RPMI7951 (cell line): ENCODE measurements at places on chromosomes 2 and 18.

GRCh38 chr2:68764041-68764805, 29.6 kb downstream of the ARHGAP25 start:
- DNase-seq: no peak

GRCh38 chr18:25799231-25799630, 291.2 kb downstream of the SS18 start:
- DNase-seq: no peak

GRCh38 chr18:53739700-53740099, 484.8 kb downstream of the MBD2 start:
- DNase-seq: no peak

- peak; percentile 19 for DNase-seq
Measured at GRCh38 chr2:13002536-13003331, 286.0 kb downstream of the TRIB2 start.

DNA sequence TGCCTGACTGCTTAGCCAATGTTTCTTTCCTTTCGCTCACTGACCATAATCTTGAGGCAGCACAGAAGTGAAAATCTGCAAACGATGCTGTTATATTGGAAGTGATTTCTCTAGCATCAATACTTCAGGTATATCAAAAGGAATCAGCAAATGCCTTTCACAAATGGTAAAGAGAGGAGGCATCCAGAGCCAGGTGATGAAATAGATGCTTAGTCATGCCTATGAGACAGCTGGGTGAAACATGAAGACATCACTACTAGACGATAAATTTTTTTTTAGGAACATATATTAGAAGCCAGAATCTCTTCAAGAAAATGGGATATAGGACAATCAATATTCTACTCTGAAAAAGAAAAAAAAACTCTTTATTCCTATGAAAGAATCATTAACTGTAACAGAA, 249.2 kb upstream of the SLC39A10 start:
- DNase-seq: peak; percentile 58

DNA sequence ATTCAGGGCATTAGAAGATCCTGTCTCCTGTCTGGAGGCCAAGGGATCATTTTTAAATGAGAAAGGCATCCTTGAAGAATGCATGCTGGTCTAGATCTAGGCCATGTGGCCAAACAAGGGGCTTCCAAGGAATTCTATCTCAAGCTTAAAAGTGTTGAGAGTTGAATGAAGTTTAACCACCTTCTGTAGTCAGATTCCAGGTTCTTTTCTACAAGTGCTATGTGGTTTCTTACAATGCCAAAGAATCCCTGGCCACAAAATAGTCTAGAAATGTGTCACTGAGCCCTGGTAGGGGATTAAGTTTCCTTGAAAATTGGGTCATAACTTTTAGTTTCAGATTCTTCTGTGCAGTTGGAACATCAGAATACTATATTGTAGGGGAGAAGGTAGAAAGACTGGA, 640.7 kb upstream of the ACVR2A start:
- DNase-seq: peak; percentile 80
